ENCODE measurements at places on chromosomes 16 and 17. TPM values are rescaled to one million over a fixed set of nuclear protein-coding genes. Genes with fewer than 3 reads are reported as not detected.

Gene HYDIN
- total RNA-seq = 4.0 TPM

Gene KRT9
- 0.79 TPM for total RNA-seq

Gene RHBDF1
- 29.1 TPM for total RNA-seq

Gene GNPTG
- 24.6 TPM for total RNA-seq

Gene SSTR5
- not detected for total RNA-seq

Gene USP6
- 0.20 TPM for total RNA-seq

Gene AATK
- 2.8 TPM for total RNA-seq

DNA sequence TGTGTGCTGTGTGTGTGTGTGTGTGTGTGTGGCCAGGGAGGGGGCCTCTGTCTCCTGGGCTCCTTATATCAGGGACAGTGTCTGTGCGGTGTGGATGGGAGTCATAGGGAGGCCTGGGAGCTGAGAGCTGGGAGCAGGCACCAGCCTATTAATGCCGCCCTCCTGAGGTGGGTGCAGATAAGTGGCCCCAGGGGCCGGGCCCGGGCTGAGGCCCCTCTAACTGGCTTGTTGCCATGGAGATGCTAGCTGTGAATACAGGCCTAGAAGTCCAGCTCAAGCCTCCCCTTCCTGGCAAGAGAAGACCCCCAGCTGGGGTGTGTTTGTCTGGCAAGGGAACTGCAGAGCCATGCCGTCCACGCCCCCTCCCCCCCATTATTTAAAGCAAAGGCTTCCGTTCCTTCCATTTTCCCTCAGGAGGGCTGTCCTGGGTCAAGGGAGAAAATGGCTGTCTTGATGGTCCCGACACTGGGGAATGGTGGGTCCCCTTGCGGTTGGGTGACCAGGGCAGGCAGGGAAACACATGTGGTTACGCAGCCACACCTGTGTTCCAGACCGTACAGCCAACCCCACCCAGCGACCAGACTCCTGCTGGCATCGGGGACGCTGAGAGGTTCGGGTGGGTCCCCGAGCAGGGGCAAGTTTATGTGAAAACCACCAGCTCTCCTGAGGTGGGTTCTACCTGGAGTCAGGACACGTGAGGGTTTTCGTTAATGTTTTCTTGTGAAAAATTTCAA lies 141.1 kb downstream of the MRM1 start:
- no peak for DNase-seq

DNA sequence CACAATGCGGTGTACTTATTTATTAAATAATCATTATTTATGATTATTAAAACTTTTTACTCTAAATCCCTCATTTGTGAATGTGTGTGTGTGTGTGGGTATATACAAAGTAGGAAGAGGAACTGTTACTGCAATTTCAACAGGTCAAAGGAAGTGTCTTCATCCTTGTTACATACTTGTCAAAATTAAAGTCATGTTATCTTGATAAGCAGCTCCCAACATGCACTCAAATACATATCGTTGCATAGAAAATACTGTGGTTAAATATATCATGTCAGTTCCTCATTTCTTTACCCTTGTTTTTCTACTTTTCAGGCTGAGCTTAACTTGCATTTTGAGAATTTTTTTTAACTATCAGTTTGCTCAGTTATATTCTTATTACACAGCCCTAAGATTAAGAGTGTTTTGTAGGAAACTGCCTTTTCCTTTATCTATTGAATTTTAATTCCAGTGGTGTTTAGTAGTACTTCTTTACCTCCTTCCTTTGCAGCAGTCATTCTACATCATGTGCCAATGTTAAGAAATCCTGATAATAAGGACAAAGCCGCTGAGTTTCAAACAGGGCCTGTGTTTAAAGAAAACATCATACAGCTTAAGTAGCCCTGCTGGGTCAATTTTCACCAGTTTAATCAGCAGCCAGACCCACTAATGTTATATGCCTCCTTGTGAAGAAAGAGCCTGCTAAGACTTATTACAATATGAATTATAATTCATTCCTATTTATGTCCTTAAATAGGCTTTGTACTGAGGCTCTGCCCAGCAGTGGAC lies 7.2 kb downstream of the EFCAB5 start:
- DNase-seq = no peak

DNA sequence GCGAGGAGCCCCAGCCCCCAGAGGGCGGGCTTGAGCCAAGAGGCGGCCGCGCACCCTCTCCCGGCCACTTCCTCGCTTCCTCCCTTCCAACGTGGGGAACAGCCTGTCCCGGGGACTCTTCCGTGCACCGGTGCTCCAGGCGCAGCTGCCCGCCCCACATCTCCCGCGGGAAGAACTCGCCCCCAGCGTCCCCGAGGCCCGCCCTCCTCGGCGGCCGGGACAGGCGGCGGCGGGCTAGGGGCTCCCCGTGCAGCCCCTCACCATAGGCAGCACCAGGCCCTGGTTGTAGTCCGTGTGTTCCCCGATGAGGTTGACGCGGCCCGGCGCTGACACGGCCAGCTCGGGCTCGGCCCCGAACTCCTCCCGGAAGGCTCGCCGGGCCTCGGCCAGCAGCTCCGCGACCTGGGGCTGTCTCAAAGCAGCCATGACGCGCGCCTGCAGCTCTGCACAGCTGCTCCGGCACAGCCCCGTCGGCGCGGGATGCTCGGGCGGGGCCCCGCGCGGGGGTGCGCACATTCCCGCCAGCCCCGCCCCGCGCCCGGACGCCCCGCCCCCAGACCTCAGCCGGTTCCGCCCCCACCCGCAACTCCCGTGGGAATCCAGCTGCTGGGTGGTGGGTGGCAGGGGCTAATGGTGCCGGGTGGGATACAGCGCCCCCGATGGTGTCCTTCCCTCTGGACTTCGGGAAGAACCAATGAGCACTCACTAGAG lies at the start of gene GALK1:
TSS of gene GALK1 (minus strand) at position 482 of the 711 bp plus-strand sequence. CDS start at position 426, 56 bp downstream.
- DNase-seq = peak; percentile 42

GRCh38 chr17:7883781-7884386 lies 4.7 kb upstream of the CHD3 start:
- peak; percentile 52 for DNase-seq

DNA sequence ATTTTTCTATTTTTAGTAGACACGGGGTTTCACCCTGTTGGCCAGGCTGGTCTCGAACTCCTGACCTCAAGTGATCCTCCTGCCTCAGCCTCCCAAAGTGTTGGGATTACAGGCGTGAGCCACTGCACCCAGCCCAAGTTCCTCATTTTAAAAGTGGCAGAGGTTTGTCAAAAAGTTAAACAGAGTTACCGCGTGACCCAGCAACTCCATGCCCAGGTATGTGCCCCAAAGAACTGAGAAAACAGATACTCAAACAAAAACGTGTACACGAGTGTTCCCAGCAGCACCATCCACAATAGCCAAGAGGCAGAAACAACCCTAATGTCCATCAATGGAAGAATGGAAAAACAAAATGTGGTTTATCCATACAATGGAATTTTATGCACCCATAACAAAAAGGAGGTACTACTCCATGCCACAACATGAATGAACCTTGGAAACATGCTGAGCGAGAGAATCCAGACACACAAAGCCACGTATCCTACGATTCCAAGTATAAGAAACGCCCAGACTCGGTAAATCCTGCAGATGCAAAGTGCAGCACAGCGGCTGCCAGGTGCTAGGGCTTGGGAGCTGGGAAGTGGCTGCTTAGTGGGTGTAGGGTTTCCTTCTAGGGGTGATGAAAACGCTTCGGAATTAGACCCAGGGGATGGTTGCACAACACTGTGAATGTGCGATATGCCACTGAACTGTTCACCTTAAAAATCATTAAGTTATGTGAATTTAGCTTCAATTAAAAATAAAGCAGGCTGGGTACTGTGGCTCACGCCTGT lies 24.8 kb downstream of the ADCY9 start:
- no peak for DNase-seq

GRCh38 chr17:78723001-78723796 lies 58.9 kb downstream of the CYTH1 start:
- DNase-seq = peak; percentile 71

- DNase-seq = no peak
Observed at GRCh38 chr17:14323522-14323981, 22.7 kb downstream of the HS3ST3B1 start.

- no peak for DNase-seq
Observed at GRCh38 chr16:78984324-78984723, 616.2 kb downstream of the MAF start.

- no peak for DNase-seq
Observed at GRCh38 chr17:43620581-43620980, 41.1 kb downstream of the MEOX1 start.

DNA sequence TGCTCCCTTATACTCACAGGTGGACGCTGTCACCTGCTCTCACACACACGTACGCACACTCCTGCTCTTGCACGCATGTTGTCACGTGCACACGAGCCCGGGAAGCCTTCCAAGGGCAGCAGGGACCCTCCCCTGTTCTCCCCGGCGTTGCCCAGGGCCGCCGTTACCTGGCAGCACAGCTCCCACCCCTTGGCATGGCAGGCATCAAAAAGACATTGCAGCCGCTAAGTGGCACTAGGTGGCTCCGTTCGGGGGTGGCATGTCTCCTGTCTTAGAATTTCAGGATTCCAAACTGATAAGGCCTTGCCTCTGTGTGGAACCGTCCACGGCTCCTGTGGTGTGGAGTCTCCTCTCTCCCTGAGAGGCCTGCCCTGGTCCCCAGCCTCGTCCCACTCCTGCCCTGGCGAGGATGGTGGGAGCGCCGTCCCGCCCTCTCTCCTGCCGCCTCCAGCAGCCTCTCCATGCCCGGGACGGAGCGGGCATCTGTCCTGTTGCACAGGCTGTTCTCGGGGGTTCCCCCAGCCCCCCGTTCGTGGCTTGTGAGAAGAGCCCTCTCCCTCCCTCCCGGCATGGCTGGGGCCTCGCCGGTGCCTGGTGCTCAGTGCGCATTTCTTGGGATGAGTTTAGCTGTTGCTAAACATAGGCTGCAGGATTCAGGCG lies 126.7 kb upstream of the GSE1 start:
- no peak for DNase-seq

- no peak for DNase-seq
Observed at GRCh38 chr16:20897922-20898321, 2.2 kb downstream of the DCUN1D3 start.

- no peak for DNase-seq
Observed at GRCh38 chr16:69219279-69219678, 32.3 kb downstream of the SNTB2 start.

DNA sequence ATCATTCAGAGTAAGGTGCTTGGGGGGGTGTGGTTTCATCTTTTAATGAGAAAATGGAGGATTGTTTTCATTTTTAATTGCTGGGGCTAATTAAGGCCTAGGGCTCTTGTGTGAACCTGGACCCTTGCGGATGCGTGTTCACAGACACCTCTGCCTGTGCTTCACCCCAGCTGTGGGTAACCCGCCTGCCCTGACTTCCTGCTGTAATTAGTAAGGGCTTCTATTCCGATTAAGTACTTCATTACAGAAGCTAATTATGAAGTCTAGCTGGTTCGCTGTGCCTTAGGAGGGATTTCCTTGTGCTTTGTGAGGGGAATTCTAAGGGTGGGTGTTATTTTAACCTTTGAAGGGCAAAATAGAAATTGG lies 215.3 kb downstream of the PMP22 start:
- no peak for DNase-seq

DNA sequence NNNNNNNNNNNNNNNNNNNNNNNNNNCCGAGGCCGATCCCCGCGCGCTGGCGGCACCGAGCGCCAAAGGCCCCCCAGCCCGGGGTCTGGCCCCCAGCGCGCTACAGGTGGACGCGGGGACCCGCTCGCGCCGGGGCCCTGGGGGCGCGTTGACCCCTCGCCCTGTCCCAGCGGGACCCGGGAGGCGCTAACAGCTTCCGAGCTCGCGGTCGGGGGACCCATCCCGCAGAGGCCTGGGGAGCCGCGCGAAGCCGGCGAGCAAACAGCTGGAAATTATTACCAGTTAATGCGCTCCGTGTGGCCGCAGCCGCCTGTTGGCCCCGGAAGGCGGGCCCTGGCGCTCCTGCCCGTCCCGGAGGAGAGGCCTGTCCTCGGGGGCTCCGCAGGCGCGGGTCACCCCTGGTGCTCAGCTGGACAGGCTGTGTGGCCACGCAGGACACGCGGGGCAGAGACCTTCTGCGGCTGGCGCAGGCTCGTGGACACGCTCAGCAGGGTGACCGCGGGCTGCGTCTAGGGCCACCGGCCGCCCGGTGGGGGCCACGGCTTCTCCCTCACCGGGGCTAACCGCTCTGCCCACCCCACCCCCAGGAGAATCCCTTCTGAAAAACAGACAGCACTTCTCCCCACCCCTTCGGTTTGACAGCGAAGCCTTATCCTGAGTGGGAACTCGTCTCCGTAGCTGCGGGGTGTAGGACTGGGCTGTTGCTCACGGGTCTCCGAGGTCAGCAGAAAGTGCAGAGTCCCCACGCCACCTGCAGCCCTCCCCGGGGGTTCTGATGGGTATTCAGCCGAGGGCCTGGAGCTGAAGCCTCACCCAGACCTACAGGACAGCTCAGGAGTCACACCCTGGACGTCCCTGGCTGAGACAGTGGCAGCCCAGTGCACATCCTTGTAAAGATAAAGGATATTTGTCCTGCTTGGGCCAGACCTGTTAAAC lies 138.7 kb upstream of the RPH3AL start:
- DNase-seq = no peak

Data from skin of body (tissue), 3 donors.